Fibroblast of skin of abdomen (primary cell): ENCODE measurements at places on chromosomes 1 and 21.

DNA sequence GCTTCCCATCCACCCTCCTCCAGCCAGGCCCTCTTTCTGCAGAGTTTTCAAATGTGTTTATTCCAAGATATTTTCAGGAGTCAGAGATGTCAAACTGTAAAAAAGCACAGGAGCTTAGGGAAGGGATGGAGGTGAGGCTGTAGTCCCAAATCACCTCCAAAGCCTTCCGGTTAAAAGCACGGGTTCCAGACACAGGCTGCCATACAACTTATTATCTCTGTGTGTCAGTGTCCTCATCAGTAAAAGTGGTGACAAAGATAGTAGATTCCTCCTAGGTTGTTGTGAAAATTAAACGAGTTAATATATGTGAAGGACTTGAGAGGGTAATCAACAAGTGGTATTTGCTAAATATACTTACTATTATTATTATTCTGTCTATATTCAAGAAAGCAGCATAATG, 15.1 kb downstream of the S100A7A start:
- no peak for DNase-seq

GRCh38 chr1:205772607-205773032, 2.7 kb downstream of the RAB29 start:
- peak; percentile 47 for DNase-seq

- peak; percentile 82 for DNase-seq
Observed at GRCh38 chr1:1304331-1305299, 3.1 kb downstream of the ACAP3 start.

DNA sequence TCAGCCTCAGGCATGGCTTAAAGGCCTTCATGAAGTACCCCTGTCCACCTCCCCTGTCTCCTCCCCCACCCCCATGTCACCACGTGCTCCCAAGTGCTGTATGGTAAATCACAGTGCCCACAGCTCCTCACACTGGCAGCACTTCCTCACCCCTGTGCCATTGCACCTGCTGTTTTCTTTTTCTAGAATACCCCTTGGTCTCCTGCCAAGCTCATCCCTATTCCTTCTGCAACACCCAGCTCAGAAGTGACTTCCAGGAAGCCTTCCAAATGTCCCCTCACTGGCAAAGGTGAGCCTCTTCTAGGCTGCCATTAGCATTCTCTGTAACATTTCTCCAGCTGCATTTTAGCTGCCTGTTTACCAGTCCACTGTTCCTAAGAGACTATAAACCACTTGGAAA, 9.4 kb downstream of the AKNAD1 start:
- no peak for DNase-seq

DNA sequence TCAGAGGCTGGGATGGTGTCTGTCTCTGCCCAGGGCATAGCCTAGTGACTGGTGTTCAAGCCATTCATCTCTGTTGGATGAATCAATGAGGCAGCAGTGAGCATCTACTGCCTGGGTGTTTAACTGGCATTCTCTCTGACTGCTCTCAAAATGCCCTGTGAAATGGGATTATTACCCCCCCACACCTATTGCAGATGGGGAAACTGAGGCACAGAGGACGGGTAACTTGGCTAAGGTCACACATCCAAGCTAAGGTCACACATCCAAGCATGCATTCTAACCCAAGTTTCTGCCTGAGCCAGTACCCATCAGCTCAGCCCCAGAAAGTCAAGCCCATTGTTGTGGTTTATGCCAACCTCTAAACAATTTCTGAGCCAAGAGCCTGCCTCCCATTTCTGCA, 5.0 kb downstream of the TTC39A start:
- DNase-seq, result no peak

DNA sequence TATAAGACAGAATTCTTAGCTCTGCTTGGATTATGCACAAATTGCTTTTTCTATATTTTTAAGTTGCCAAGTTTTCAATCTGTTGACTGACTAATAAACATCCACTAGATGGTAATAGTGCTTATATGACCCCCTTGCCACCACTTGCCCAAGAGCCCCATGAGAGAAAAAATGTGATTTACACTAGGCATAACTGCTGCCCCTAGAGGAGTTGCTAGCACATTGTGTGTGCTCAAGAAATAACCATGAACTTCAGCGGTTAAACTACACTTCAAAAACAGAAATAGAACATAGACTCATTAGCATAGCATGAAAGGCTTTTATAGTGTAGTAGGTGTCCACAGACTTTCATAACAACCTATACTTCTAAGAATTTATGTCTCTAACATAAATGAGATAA, 61.4 kb downstream of the BRINP3 start:
- DNase-seq, result no peak

GRCh38 chr21:18253221-18253620, 8.6 kb downstream of the CHODL start:
- peak; percentile 74 for DNase-seq

GRCh38 chr1:50423670-50424000, 392 bp upstream of the DMRTA2 start:
- DNase-seq, result no peak

GRCh38 chr1:119885903-119886783, 10.2 kb downstream of the ADAM30 start:
- DNase-seq, result peak; percentile 38

GRCh38 chr1:9784508-9785133, 39.1 kb downstream of the CLSTN1 start:
- peak; percentile 38 for DNase-seq

GRCh38 chr21:25881524-25882376, 147.0 kb downstream of the GABPA start:
- peak; percentile 53 for DNase-seq

DNA sequence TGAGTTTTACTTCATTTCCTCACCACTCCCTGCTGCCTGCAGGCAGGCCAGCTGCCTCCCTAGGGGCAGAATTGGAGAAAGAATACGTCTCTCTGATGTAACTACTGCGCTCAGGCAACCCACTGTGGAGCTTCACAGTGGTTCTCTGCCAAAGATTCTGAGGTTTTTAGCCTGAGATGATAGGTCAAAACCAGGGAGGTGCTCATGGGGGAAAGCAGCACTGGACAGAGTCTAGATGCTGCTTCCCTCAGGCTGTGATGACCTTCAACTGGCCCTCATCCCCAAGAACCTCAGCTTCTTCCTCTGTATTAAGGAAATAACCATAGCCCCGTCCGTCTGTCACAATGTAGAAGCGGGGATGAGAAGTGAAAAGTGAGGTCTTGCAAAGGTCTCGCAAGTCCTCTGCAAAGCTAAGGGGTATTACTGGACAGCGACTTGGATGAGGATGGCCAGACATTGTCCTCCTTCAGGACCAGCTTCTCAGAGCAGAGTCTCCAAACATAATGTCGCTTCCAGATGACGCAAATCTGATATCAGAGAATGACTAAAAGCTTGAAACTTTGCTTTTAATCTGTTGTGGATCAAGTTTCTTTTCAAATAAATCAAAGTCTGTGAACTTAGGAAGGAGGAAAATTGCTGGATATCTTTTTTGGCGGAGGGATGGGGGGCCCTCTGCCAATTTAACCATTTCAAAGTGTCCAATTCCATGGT, 65.9 kb upstream of the ATP5PO start:
- DNase-seq, result peak; percentile 28

- no peak for DNase-seq
Observed at GRCh38 chr1:6948861-6949260, 163.6 kb downstream of the CAMTA1 start.

DNA sequence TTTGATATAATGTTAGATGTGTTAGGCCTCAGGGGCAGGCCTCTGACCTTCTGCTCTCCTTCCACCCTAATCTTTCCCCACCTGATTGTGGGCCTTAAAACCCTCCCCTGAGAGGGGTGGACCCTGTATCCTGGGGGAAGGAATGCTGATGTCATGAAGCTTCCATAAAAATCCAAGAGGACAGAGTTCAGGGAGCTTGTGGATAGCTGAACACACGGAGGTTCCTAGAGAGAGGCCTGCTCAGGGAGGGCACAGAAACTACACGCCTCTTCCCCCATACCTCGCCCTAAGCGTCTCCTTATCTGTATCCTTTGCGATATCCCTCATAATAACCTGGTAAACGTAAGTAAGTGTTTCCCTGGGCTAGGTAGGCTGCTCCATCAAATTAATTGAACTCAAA, 4.3 kb downstream of the MFN2 start:
- no peak for DNase-seq

- DNase-seq, result peak; percentile 38
Observed at GRCh38 chr1:65924471-65924870, 131.8 kb downstream of the PDE4B start.

DNA sequence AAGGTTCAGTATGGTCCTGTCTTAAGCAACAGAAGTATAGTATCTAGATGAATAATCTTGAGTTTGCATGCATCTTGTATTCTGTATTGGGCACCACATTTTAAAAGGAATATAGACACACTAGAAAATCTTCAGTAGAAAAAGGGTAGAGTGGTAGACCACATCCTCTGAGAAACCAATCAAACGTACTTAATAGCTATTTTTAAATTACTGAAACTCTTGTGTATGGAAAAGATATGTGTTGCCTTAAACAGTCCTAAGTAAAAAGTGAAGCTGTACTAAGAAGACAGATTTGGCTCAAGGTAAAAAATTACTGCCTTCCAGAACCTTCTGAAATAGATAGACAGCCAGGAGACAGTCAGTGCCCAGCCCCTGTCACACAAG, 3.1 kb downstream of the CTXND2 start:
- DNase-seq, result no peak

GRCh38 chr1:231485029-231485784, 43.3 kb upstream of the TSNAX start:
- peak; percentile 21 for DNase-seq

GRCh38 chr1:155962599-155963211, 15.6 kb downstream of the ARHGEF2 start:
- no peak for DNase-seq

DNA sequence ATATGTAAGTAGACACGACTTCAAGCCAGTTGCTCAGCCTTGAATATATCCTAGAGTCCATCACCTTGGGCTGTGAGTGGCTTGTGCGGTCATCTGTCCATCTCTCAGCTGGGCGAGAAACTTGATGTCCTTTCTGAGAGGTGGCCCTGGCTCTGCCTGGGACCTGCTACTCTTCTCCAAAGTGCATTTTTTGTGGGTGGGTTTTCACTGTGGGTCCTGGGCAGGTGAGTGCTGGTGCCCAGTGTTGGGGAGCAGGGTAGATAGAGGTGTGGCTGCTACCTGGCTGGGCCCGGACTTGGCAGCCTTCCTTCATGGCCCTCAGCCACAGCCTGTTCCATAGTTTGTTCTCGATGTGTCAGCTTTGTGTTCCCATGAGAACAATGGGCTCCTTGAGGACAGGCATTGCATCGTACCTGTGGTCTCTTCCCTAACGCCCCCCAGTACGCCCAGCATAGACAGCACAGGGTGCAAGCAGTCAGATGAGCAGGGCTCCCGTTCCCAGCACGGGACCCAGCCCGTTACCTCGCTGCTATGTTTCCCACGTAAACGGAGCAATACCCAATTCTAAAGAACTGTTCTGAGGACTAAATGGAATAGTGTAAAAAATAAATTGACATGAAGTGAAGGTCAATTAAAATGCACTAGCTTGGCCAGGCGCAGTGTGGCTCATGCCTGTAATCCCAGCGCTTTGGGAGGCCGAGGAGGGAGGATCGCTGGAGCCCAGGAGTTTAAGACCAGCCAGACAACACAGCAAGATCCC, 877 bp upstream of the SLX9 start:
- DNase-seq, result no peak

- no peak for DNase-seq
Observed at GRCh38 chr1:119917304-119918055, 21.2 kb upstream of the ADAM30 start.

GRCh38 chr21:15005391-15005790, 59.4 kb downstream of the NRIP1 start:
- DNase-seq, result no peak

DNA sequence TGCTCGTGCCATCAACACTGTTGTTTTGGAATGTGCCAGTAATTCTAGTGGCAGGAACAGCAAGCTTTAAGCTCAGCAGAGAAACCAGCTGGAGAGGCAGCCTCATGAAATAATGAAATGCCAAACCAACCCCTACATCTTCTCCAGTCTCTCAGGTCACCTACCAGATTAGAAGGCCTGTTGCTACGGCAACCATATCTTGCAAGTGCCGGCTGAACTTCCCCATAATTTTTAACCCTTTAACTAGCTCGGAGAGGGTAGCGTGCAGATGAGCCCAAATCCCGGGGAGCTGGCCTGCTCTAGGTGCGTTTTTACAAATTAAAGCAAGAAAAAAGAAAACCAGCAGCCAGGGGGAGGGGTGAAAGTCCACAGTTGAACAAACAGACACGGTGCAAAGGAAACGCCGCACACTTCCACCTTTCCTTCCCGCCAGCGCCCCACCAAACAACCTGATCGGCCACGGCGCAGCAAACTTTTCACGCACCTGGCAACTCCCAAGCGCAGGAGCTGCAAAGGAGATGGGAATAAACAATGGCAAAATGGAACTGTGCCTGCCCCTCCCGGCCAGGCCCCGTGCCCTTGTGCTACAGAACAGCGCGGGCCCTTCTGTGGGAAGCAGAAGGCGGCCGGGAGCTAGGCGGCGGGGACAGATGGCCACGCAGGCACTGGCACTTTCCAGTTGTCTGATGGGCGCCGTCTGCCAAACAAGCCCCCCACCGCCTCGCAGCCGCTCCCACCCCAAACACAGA, 50.1 kb downstream of the SSBP3 start:
- DNase-seq, result no peak

- no peak for DNase-seq
Observed at GRCh38 chr1:220652995-220653394, 37.2 kb upstream of the C1orf115 start.

GRCh38 chr21:30437010-30437565, 3.0 kb upstream of the KRTAP15-1 start:
- no peak for DNase-seq

DNA sequence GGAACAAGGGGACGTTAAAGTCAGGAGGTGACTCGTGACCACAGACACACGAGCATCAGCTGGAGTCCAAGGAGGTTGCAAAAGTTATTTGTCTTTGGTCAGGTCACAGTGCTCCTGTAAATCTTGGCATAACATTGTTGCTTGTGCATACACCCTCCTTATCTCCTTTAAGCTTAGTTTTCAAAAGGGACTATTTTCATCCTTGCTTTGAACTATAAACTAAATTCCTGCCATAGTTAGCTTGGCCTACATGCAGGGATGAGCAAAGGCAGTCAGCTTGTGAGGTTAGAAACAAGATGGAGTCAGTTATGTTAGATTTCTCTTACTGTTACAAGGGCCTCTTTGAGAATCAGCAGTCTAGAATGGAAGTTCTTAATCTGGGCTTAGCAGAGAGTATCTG, 28.0 kb upstream of the FASLG start:
- DNase-seq, result no peak

GRCh38 chr21:29961291-29962027, 21.7 kb upstream of the GRIK1 start:
- DNase-seq, result no peak

GRCh38 chr21:32641710-32642698, 29.8 kb upstream of the CFAP298 start:
- no peak for DNase-seq

- DNase-seq, result peak; percentile 90
Observed at GRCh38 chr1:223500560-223501425, 107.6 kb downstream of the CCDC185 start.
